ENCODE measurements at places on chromosomes 3 and 15.

- H3K27ac ChIP-seq, result no peak overlapping the region
- DNase-seq, result no peak
- peaks cover 9% of the 10 kb centered on the region for H3K4me1 ChIP-seq
Observed at GRCh38 chr15:93179700-93180102, 90.7 kb upstream of the RGMA start.

DNA sequence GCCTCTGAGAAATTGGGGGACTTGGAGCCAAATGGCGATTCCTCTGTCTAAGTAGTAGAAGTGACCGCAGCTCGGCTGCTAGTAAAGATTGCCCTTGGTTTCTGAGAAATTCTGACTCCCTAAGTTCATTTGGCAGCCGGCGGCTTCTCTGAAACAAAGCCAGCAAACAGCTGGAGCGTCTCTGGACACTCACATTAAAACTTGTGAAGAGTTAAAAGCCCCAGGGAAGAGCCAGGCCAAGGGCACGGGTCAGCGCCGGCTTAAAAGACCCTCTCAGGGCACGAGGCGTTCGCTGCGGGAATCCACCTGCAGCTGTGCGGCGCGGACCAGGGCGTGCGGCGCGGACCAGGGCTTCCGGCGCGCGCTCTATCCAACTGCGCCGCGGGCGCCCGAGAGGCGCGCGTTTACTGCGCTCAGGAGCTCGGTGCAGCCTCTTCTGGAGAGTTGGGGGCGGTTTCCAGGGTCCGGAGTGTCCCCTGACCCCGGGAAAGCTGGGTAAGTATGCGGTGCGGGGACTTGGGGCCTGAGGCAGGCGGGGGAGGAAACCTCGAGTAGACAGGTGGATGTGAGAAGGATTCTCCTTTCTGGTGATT lies at the start of gene COL6A5:
TSS of gene COL6A5 (plus strand) at position 186 of the 593 bp plus-strand sequence. CDS start 27,967 bp downstream, outside the sequence.
- no peaks in the 10 kb centered on the region for H3K36me3 ChIP-seq
- no peak within 1 kb of the TSS for H3K4me3 ChIP-seq
- H3K4me1 ChIP-seq, result peaks cover 7% of the 10 kb centered on the region
- H3K27me3 ChIP-seq, result no peaks in the 10 kb centered on the region
- no peak for DNase-seq

DNA sequence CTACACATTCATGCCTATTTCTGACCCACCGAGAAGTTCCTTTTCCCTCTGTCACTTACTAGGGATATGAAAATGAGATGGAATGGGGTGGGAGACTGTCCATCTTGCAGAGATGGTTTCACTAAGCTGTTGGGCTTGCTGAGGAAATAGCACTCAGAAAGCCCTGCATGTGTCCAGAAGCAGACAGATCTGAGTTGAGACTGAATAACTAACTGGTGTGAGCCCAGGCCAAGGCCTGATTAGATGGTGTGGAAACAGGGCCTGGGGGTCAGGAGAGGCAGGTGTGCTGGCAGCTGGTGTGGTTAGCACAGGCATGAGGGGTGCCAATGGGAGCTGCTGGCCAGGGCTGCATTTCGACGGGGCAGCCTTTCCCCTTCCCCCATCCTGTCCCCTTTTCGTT lies 72.1 kb downstream of the CLSTN2 start:
- H3K27ac ChIP-seq, result no peak overlapping the region
- peak; percentile 47 for DNase-seq
- no peaks in the 10 kb centered on the region for H3K36me3 ChIP-seq
- no peak overlapping the region for H3K4me3 ChIP-seq

- H3K4me1 ChIP-seq, result peaks cover 16% of the 10 kb centered on the region
- no peak overlapping the region for H3K27ac ChIP-seq
- no peaks in the 10 kb centered on the region for H3K36me3 ChIP-seq
- DNase-seq, result no peak
- no peaks in the 10 kb centered on the region for H3K27me3 ChIP-seq
Observed at GRCh38 chr3:194586836-194587235, 46.4 kb downstream of the TMEM44 start.

DNA sequence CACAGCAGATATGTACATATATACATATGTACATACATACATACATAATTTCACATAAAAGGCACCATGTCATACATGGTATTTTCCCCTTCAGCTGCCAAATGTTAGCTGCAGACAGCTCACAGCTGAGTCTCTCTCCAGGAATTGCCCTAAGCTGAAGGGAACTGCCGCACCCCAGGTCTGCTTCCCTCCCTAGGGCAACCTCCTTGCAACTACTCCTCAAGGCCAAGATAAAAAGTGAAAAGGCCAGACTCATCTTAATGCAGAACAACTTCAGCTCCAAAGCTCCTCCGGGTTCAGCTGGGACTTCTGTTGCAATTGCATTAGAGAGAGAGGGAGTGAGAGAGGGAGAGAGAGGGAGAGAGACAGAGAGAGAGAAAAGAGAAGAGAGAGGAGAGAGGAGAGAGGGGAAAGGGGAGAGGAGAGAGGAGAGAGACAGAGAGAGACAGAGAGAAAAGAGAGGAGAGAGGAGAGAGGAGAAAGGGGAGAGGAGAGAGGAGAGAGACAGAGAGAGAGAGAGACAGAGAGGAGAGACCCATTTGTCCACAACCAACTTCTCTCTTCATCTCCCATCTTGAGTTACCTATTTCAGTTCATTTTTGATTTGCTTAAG lies 143.4 kb upstream of the HES1 start:
- no peak overlapping the region for H3K27ac ChIP-seq
- no peaks in the 10 kb centered on the region for H3K36me3 ChIP-seq
- no peak for DNase-seq
- no peak overlapping the region for H3K4me3 ChIP-seq
- no peaks in the 10 kb centered on the region for H3K27me3 ChIP-seq
- peaks cover 15% of the 10 kb centered on the region for H3K4me1 ChIP-seq

DNA sequence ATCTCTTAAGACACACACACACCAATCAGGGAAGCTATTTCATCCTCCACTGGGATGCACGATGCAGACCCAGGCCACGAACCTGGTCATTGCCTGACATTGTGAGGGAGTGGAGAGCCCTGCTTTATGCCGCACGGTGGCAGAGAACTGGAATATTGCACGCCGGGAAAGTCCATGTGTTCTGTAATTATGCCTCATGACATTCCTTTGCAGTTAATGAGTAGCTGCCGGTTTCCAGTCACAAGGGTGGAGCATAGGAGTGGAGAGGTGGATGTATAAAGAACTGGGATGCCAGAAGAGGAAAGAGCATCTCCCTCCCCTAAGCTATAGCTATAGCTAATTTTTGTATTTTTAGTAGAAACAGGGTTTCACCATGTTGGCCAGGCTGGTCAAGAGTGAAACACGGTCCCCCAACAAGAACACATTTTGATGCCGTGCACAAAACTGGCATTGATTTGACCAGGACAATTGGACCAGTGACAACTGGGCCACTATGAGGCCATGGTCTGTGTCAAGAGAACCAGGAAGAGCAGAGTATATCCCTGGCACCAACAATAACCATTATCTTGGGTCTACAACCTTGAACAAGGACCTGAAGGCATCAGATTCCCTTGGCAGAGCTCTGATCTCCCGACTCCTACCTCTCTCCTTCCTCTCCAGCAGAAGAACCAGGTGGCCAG lies 51.4 kb downstream of the SH3BP5 start:
- DNase-seq, result no peak
- H3K4me3 ChIP-seq, result no peak overlapping the region
- H3K4me1 ChIP-seq, result peaks cover 37% of the 10 kb centered on the region
- H3K27me3 ChIP-seq, result no peaks in the 10 kb centered on the region
- no peak overlapping the region for H3K27ac ChIP-seq

DNA sequence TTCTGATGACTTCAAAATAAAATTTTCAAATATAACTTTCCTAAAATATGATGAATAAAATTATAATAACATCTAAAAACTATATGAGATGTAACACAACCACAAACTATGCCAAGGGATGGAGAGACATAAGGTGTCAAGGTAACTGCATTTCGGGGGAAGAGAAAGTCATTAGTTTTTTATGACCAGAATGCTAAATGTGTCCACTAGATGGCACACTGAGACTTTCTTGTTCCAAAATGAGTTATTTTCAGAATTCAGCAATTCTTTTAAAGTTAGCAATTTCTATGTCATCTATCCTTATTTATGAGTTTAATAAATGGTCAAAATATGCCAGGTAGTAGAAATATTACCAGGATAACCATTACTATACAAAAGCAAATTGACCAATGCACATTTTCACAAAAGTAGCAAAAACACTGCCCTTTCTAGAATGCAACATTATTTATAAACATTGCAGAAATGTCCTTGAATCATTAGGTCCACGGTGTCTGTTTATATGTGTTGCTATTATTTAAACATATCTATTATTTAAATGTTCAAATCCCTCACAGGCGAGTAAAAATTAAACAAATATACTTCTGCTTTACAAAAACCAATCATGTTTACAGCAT lies 374.2 kb downstream of the PLCL2 start:
- H3K27me3 ChIP-seq, result no peaks in the 10 kb centered on the region
- DNase-seq, result no peak
- H3K4me3 ChIP-seq, result no peak overlapping the region

DNA sequence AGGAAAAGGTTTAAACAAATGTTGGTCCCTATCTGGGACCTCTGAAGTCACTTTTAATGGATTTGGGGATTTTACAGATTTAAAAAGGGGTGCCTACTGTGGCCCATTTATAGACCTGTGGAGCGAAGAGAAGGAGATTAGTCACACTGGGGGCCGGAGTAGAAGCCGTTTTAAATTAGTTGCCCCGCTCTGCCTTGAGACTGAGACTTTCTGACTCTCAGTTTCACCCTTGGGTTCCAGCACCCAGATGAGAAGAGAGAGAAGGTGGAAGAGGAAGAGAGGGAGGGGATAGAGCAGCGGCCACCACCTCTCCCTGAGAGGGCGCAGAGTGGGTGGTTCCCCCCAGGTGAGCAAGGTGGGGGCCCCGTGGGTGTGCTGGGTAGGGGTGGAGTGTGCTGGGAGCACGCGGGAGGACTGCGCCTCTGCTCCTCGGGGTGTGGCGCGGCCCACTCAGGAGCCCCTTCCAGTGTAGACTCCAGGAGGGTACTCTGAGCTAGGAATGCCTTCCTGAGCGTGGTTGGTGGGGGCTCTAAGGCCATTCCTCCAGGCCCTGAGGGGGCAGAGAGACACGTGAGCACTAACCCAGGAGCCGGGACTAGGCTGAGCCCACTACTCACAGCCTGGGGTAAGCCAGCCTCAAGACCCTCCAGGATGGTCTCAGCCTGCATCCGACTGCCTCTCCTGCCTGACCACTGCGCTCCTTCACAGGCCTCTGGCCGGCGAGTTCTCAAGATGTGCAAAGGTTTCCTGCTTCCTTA lies 32.6 kb upstream of the RAB6B start:
- H3K4me1 ChIP-seq, result peaks cover 10% of the 10 kb centered on the region
- no peak overlapping the region for H3K27ac ChIP-seq
- peak; percentile 77 for DNase-seq
- peak overlapping the region; percentile 62 for H3K4me3 ChIP-seq

DNA sequence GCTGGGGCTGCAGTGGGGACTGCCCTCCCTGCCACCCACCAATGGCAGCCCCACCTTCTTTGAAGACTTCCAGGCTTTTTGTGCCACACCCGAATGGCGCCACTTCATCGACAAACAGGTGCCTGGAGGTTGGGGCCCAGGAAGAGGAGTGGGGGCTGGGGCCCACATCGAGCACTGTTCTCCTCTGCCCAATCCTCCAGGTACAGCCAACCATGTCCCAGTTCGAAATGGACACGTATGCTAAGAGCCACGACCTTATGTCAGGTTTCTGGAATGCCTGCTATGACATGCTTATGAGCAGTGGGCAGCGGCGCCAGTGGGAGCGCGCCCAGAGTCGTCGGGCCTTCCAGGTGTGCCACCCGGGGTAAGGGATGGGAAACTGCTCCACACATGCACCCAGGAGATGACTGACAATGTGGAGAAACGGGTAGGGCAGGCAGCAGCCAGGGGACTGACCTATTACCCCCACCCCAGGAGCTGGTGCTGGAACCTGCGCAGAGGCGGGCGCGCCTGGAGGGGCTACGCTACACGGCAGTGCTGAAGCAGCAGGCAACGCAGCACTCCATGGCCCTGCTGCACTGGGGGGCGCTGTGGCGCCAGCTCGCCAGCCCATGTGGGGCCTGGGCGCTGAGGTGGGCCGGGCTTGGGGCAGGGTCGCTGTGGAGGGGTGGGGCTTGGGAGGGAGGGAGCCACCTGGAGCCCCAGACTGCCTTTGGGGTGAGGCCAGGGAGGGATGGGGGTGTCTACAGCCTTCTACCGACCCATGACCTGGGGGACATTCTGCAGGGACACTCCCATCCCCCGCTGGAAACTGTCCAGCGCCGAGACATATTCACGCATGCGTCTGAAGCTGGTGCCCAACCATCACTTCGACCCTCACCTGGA lies 22.9 kb downstream of the NBEAL2 start:
- H3K4me1 ChIP-seq, result no peaks in the 10 kb centered on the region
- no peak for DNase-seq
- no peak overlapping the region for H3K4me3 ChIP-seq
- H3K36me3 ChIP-seq, result no peaks in the 10 kb centered on the region
- no peak overlapping the region for H3K27ac ChIP-seq
- no peaks in the 10 kb centered on the region for H3K27me3 ChIP-seq

- H3K4me3 ChIP-seq, result peak overlapping the region; percentile 30
- DNase-seq, result no peak
- H3K4me1 ChIP-seq, result peaks cover 11% of the 10 kb centered on the region
- no peaks in the 10 kb centered on the region for H3K27me3 ChIP-seq
- H3K36me3 ChIP-seq, result no peaks in the 10 kb centered on the region
Observed at GRCh38 chr15:84955089-84955848, 26.4 kb upstream of the PDE8A start.

GRCh38 chr3:113615976-113616375 lies 80.5 kb downstream of the USF3 start:
- H3K27ac ChIP-seq, result no peak overlapping the region
- no peaks in the 10 kb centered on the region for H3K4me1 ChIP-seq
- no peaks in the 10 kb centered on the region for H3K36me3 ChIP-seq
- H3K4me3 ChIP-seq, result no peak overlapping the region
- no peak for DNase-seq
- H3K27me3 ChIP-seq, result no peaks in the 10 kb centered on the region

- H3K36me3 ChIP-seq, result no peaks in the 10 kb centered on the region
- no peak for DNase-seq
- no peak overlapping the region for H3K27ac ChIP-seq
- H3K27me3 ChIP-seq, result no peaks in the 10 kb centered on the region
Observed at GRCh38 chr3:184637705-184638104, 74.2 kb downstream of the MAGEF1 start.

- H3K27ac ChIP-seq, result peak overlapping the region; percentile 68
- peaks cover 24% of the 10 kb centered on the region for H3K4me1 ChIP-seq
- no peaks in the 10 kb centered on the region for H3K27me3 ChIP-seq
- DNase-seq, result no peak
- H3K36me3 ChIP-seq, result no peaks in the 10 kb centered on the region
Observed at GRCh38 chr15:100689131-100689899, 86.9 kb downstream of the ASB7 start.

DNA sequence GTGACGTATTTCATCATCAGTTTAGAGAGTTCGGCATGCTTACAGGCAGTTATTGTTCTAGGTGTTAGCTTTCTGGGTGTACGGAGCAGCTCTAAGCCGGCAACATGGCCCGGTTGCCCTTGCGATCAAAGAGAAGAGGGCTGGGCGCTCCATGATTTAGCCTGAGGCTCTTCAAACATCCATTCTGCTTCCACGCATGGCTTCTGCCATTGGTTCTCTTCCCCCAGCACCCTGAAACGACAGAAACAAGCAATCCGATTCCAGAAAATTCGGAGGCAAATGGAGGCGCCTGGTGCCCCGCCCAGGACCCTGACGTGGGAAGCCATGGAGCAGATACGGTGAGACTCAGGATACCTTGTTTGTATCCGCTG lies 574 bp downstream of the NGRN start:
- peak overlapping the region; percentile 96 for H3K27ac ChIP-seq
- H3K4me3 ChIP-seq, result peak overlapping the region; percentile 84
- no peak for DNase-seq
- H3K27me3 ChIP-seq, result no peaks in the 10 kb centered on the region
- H3K4me1 ChIP-seq, result peaks cover 55% of the 10 kb centered on the region
- H3K36me3 ChIP-seq, result peaks cover 15% of the 10 kb centered on the region

Measured in vagina (tissue), 2 donors.